Activated naive CD8-positive, alpha-beta T cell treated with anti-CD3 and anti-CD28 coated beads, Interleukin-2, amount 50 U/mL, for 16 hours (primary cell): ENCODE measurements at places on chromosomes 16 and 17.
A peak's percentile ranks its signal among the peaks of the same experiment; 100 is the strongest.

GRCh38 chr17:29698019-29698777 is 75.5 kb upstream of the CORO6 start:
- DNase-seq: no peak

DNA sequence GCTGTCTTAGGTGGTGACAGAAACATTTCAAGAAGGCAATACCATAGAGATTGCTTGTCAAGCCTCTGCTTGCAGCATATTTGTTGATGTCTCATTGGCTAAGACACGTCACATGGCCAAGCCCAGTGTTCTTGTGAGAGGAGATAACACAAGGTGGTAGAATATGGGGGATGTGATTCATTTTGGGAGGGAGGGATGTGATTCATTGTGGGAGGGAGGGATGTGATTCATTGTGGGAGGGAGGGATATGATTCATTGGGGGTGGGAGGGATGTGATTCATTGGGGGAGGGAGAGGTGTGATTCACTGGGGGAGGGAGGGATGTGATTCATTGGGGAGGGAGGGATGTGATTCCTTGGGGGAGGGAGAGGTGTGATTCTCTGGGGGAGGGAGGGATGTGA is 470.5 kb upstream of the SALL1 start:
- DNase-seq: no peak

DNA sequence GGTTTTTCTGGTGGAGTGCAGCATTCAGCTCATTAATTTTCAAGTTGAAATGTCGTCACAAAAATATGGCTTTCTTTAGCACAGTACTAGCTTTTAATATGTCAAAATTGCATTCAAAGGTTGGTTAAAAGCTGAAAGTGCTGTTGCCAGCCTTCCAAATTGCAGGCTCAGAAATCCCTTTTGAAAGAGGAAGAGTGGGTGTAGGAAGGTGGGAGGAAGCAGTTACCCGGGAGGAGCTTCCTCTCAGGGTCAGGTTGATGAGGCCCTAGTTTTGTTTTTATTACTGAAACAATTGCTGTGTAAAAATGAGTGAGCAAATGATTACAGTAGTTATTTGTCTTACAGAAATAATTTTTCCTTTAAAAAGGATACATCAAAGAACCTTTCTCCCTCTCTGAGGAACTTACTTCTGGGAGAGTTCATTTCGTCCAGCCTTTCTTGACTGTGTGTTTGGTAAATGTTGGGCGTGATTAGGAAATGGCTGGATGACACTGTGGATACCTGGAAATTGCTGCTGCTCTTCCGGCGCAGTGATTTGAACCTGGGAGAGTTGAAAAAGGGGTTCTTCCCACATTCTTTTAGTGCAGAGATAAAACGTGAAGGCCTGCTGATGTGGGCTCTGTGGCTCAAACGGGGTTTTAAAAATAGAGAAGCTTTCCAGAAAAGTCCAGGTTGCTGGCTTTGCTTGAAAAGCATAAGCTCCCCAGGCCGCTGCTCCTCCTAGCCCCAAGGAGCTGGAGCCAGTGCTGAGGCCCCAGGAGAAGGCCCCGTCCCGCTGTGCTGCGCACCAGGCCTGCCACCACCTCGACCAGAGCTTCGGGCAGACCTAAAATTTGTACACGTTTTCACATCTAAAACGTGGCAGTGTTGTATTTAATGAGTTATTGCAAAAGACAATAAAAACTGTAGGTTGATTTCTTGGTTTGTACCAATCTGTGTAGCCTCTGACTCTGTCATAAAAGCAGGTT is 41.7 kb downstream of the SEC14L1 start:
- no peak for DNase-seq

DNA sequence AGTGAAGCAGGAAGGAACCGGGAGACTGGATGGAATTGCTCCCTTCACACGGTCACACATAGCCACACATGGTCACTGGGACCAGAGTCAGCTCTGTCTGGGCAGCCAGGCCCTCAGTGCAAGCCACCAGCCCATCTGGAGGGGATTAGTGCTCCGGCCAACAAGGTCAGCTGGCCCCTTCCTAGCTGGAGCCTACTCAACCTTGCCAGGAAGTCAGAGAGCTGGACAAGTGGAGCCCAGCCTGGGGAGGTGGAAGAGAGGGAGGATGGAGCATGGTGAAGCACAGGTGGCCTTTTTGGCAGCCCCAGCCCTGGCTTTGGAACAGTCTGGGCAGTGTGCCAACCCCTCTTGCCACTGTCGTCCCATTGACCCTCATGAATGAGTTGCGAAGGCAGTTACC is 3.7 kb upstream of the CACNA1G start:
- DNase-seq: no peak

DNA sequence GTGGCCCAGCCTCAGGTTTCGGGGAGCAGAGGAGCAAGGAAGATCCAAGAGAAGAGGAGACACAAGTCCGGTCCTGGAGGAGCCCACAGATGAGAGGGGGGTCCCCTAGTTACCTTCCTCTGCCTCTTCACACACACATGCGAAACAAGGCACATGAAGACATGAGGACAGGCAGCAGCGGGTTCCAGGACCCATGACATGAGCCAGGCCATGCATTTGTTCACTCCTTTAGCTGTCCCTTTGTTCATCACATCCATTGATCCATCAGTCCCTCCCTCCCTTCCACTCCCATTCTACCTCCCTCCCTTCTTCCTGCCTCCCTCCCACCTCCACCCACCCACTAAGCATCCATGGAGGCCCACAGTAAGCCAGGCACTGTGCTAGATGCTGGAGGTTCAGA is 9.4 kb downstream of the PPY start:
- no peak for DNase-seq

GRCh38 chr17:51299859-51300258 is 39.5 kb downstream of the UTP18 start:
- DNase-seq: no peak

DNA sequence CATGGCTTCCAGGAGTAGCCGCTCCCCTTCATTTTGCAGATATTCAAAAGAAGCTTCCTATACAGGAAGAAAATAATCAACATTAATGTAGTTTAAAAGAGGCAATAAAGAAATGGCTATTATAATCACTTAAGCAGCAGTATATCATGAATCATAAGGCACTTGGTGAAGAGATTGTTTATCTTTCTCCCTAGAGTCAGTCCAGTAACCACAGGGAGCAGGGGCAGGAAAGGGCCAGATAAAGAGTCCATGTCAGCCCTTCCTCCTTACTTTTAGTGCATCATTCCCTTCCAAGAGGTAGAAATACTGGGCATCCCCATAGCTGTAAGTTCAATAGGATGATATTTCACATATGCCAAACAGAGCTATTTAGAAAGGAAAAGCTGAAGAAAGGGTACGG is 184.6 kb upstream of the C17orf78 start:
- no peak for DNase-seq

GRCh38 chr16:64434526-64435069 is 687.3 kb downstream of the CDH11 start:
- DNase-seq: no peak

DNA sequence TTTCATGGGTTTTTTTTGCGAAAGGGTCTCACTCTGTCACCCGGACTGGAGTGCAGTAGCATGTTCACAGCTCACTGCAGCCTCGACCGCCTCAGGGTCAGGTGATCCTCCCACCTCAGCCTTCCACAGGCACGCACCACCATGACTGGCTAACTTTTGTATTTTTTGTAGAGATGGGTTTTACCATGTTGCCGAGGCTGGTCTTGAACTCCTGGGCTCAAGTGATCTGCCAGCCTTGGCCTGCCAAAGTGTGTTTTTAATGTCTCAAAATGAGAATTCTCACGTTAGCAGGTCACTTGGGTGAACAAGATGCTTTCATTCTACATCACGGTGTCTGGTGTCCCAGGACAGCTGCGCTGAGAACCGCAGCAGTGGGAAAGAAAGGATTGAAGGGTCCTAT is 3.2 kb downstream of the FBXO31 start:
- DNase-seq: no peak

- DNase-seq: no peak
Measured at GRCh38 chr17:72135546-72136325, 14.9 kb downstream of the SOX9 start.

- DNase-seq: peak; percentile 19
Measured at GRCh38 chr17:4485676-4486646, 12.7 kb upstream of the SPNS2 start.

- DNase-seq: no peak
Measured at GRCh38 chr17:39194985-39195524, 2.4 kb downstream of the CACNB1 start.

DNA sequence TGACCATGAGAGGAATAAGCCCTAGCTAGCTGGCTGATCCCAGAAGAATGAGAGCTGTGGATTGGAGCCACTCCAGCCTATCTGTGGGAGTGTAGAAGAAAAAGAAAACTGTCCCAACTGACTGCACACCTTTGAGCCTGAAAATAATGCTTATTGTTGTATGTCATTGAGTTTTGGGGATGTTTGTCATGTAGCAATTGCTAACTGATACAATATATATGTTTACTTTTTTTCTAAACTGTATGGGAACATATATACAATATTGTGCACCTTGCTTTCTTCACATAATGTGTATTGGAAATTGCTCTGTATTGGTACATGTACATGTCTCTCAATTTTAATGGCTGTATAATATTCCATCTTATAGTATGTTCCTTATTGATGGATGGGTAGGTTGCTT is 124.0 kb upstream of the NLRP1 start:
- DNase-seq: no peak

- DNase-seq: no peak
Measured at GRCh38 chr17:81845361-81845760, 10.5 kb upstream of the PPP1R27 start.

- DNase-seq: no peak
Measured at GRCh38 chr17:62140836-62141235, 75.8 kb upstream of the MED13 start.

- no peak for DNase-seq
Measured at GRCh38 chr16:11576427-11577289, 10.1 kb downstream of the LITAF start.

GRCh38 chr17:44304651-44305050 is 3.8 kb upstream of the RUNDC3A start:
- DNase-seq: no peak

DNA sequence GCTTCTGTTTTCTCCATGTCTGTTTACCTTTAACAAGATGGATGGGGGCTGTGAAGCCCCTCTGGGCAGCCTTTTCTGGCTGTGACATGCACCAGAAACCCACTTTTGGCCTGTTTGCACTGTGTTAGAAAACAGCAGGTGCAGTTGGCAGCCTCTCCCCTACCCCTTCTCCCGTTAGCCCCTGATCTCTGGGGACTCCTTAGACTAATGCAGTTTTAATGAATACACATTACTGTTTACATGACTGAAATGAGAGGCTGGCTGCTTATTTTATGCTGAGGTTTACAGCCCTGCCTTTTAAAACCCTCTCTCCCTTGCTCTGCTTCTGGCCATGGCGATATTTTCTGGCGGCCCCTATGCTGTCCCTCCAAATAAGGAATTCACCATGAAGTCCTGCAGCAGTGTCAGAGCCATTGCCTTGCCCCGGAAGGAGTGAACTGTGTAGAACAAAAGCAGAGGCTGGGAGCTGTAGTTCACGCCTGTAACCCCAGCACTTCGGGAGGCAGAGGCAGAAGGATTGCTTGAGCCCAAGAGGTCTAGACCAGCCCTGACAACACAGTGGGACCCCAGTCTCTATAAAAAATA is 79.3 kb downstream of the PRKCB start:
- no peak for DNase-seq

DNA sequence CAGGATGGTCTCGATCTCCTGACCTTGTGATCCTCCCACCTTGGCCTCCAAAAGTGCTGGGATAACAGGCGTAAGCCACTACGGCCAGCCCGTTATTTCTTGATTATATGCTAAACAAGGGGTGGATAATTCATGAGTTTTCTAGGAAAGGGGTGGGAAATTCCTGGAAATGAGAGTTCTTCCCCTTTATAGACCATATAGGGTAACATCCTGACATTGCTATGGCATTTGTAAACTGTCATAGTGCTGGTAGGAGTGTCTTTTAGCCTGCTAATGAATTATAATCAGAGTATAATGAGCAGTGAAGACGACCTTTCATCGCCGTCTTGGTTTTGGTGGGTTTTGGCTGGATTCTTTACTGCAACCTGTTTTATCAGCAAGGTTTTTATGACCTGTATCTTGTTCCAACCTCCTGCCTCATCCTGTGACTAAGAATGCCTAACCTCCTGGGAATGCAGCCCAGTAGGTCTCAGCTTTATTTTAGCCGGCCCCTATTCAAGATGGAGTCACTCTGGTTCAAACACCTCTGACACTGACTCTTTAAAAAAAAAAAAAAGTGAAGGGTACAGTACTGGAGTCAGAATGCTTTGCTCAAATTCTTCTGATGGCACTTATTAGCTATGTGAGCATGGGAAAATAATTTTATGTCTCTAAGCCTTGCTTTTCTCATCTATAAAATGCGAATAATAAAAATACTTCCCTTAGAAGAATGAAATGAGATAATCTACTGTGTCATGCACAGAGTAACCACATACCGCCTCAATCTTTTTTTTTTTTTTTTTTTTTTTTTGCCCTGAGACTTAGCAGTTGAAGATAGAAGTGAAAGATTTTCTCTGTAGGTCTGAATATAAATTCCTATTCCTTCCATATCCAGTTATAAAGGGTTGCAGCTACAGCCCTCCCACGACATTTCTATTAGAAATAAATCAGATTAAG is 5.1 kb upstream of the CALCOCO2 start:
- DNase-seq: no peak

DNA sequence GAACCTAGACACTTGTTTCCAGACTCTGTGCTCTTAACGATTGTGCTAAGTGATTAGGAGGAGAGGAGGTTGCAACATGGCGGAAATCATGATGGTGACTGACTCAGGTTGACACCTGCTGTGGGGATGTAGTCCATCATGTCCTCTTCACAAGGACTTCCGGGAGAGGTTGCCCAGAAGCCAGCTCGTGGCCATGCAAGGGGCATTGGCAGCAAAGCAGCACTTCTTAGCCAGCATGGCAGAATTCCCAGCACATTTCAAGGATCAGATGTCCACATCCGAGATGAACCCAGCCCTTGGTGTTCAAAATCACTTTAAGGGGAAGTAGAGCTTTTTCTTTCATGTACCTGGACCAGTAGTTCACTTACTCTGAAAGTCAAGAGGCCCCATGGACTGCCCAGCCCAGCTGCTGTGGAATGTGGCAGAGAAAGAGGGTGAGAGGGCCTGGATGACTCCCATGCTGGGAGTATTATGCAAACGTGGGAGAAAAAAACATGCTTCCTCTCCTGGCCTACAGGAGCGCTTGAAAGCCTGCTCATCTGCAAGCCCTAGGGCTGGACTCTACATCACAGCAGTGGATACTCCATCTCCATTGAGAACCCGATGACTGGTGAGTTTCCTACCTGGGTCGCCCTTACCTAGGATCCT is 65.5 kb downstream of the IRX6 start:
- DNase-seq: no peak

DNA sequence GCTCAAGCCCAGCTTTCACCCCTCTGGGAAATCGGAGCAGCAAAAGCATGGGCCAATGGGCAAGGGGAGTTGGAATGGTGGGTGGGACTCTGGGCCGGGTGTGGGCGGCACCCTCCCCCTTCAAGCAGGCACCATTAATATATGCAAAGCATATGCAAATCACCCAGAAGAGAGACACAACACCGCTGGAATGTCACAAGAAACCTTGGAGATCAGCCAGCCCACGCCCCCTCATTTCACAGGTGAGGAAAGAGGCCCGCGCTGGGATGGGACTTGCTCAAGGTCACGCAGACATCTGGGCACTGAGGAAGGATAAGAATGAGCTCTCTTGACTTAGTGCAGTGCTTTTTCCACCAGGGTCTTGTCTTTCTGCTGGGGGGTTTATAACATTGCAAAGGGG is 4.8 kb downstream of the SRCIN1 start:
- DNase-seq: no peak
